ENCODE measurements at places on chromosomes 6 and 20. TPM values are rescaled to one million over a fixed set of nuclear protein-coding genes. Genes with fewer than 3 reads are reported as not detected.

ID4 gene
- total RNA-seq = 0.04 TPM

C6orf58 gene
- not detected for total RNA-seq

CST2 gene
- not detected for total RNA-seq

SAMD3 gene
- total RNA-seq = not detected

TREM1 gene
- not detected for total RNA-seq

TP53TG5 gene
- total RNA-seq = not detected

TSBP1 gene
- not detected for total RNA-seq

HLA-DRA gene
- total RNA-seq = not detected

ECT2L gene
- not detected for total RNA-seq

PRDM1 gene
- total RNA-seq = 1.5 TPM

MYB gene
- total RNA-seq = 0.13 TPM

LATS1 gene
- 8.5 TPM for total RNA-seq

CLVS2 gene
- not detected for total RNA-seq

SLC4A11 gene
- 4.3 TPM for total RNA-seq

ARFGEF2 gene
- 68.3 TPM for total RNA-seq

CPNE5 gene
- total RNA-seq = 6.9 TPM

RBM24 gene
- total RNA-seq = 0.74 TPM

VSTM2L gene
- 0.20 TPM for total RNA-seq

MCHR2 gene
- total RNA-seq = not detected

TFAP2D gene
- total RNA-seq = not detected

CDSN gene
- not detected for total RNA-seq

RAET1L gene
- total RNA-seq = not detected

SLC16A10 gene
- not detected for total RNA-seq

POU5F1 gene
- 0.56 TPM for total RNA-seq

LY6G6D gene
- not detected for total RNA-seq

HAO1 gene
- 0.07 TPM for total RNA-seq

TDRD6 gene
- 0.04 TPM for total RNA-seq

BEND6 gene
- 1.2 TPM for total RNA-seq

TNF gene
- total RNA-seq = not detected

Measured in pulmonary artery endothelial cell (primary cell).